ENCODE measurements at places on chromosomes 6 and 20. TPM values are rescaled to one million over a fixed set of nuclear protein-coding genes. Genes with fewer than 3 reads are reported as not detected.

DNA sequence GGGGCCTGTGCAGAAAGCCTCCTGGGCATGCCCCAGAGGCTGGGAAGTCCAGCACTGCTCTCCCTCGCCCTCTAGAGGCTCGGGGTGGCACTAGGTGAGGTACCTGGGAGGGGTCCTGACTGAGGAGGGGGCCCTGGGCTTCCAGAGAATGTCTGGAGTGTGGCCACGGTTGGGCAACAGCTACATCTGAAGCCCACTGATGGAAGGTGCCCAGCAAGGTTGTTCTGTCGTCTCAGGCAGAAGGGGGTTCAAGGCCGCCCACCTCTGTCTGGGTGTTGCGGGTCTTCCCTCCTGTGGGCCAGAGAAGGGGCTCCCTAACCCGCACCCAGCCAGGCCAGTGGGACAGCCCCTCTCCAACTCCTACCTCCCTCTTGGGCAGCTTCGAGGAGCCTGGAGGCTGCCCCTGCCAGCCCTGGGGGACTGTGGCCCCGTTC lies 11.4 kb upstream of the VEGFA start:
- H3K4me1 ChIP-seq, result no peaks in the 10 kb centered on the region
- no peaks in the 10 kb centered on the region for H3K27me3 ChIP-seq
- no peak overlapping the region for H3K27ac ChIP-seq
- DNase-seq, result no peak

DNA sequence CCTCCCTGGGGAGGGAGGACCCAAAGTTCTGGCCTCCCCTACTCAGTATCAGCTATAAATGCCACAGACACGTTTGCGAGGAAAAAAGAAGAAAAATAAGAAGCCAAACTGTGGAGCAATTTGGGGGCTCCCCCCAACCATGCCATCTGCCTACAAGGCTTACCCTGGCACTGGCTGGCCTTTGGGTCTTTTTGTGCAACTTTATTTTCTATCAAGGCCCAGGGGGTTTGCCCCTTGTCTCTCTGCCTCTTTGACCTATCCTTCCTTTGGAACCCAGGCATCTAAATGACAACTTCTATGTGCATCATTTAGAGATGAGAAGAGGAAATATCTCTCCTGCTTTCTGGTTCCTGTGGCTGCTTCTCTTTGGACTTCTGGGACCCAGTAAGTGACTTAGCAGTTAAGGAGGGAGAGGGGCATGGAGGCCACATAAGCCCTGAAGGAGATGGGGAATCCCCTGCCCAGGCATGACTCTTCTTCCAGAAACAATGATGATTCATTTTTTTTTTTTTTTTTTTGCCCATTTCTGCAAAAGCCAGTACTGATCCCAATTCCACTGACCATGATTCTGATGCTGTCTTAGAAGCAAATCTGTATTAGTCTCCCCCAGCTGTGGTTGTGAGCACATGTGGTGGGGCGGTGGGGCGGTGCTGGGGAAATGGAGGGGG lies at the start of gene MUC22:
Gene MUC22, plus strand, starts transcription at position 82 of the 668 bp plus-strand sequence. Its CDS starts 233 bp downstream, at position 315.
- no peak within 1 kb of the TSS for H3K4me3 ChIP-seq
- H3K27me3 ChIP-seq, result no peaks in the 10 kb centered on the region
- H3K36me3 ChIP-seq, result no peaks in the 10 kb centered on the region
- no peaks in the 10 kb centered on the region for H3K4me1 ChIP-seq
- DNase-seq, result no peak

- H3K4me3 ChIP-seq, result no peak overlapping the region
- peaks cover 15% of the 10 kb centered on the region for H3K4me1 ChIP-seq
- H3K27me3 ChIP-seq, result no peaks in the 10 kb centered on the region
These were observed 6.3 kb downstream of the BCAS1 start for GRCh38 chr20:54063992-54064676.

GRCh38 chr6:22363714-22364239 lies 66.9 kb upstream of the PRL start:
- no peaks in the 10 kb centered on the region for H3K36me3 ChIP-seq
- H3K27me3 ChIP-seq, result no peaks in the 10 kb centered on the region
- no peak overlapping the region for H3K27ac ChIP-seq

The ASXL1 gene
- total RNA-seq, result 194 TPM

GRCh38 chr6:22828179-22829062 lies 259.1 kb downstream of the HDGFL1 start:
- no peaks in the 10 kb centered on the region for H3K36me3 ChIP-seq
- H3K4me1 ChIP-seq, result no peaks in the 10 kb centered on the region
- H3K27ac ChIP-seq, result no peak overlapping the region
- no peak for DNase-seq

Data from tibial nerve (tissue), 4 donors.